Osteoblast (primary cell): ENCODE measurements at places on chromosomes 3 and 15. TPM values are rescaled to one million over a fixed set of nuclear protein-coding genes. Genes with fewer than 3 reads are reported as not detected.

DNA sequence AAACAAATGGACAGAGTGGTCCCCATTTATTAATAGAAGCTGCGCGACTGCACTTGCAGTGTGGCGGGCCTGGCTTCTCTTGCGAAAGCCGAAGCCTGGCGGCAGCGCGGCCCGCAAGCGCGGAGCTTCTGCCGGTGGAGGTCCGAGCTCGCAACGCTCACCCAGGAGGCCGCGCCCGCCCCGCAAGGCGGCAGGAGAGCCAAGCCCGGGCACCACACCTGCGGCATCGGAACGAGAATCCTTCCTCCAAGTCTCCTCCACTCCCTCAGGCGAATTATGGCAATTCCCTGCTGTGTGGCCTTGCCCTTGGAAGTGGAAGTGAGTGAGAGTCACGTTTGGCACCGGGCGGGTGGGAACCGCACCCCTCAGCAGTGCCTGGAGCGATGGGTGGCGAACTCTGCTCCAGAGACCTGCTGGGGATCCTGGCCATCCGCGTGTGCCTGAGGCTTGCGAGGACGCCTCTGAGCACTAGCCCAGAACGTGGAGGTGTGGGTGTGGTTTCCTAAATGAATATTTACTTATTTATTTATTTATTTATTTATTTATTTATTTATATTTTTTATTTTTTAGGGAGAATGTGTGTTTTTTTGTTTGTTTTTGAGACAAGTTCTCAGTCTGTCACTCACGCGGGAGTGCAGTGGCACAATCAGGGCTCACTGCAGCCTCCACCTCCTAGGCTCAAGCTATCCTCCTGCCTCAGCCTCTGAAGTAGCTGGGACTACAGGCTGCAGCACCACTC lies 133.7 kb upstream of the UBE2E1 start:
- peak overlapping the region; percentile 36 for H3K4me3 ChIP-seq
- H3K4me1 ChIP-seq = peaks cover 23% of the 10 kb centered on the region
- H3K27me3 ChIP-seq = no peaks in the 10 kb centered on the region

DNA sequence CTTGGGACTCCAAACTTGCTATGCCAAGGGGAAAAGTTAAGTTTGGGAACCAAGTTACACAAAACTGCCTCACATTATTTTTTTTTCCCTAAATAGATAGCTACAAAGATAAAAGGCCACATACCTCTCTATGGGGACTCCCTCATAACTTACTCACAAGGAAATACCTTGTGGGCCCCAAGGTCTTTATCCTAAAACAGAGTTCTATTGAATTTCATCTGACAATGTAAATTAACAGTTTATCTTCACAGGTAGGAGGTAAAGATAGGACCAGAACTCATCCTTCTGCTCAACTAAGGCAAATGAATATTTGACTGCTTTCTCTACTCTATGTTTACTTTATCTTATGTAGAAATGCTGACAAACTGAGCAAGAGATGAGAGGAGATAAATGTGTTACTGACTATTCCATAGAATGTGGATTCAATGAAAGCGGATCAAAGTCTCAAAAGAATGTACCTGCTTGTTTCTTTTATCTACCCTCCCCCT lies 1278.0 kb downstream of the OTOL1 start:
- H3K27me3 ChIP-seq = no peaks in the 10 kb centered on the region
- H3K4me3 ChIP-seq = no peak overlapping the region
- DNase-seq = no peak

DNA sequence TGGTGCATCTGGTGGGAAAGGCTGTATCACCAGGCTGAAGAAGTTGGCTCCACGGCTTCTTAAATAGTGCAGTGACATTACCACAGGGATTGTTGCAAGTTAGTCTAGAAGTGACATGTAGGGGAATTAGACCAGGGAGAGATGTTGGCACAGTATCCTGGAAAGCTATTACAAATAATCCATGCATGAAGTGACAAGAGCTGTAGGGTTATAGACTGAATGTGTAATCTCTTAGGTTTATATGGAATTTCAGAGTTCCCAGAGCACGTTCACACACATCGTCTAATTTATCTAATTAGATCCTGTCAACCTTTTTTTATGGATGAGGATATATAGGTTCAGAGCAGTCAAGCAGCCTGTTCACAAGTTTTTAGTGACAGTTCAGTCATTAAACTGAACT lies 37.3 kb upstream of the APH1B start:
- no peak overlapping the region for H3K4me3 ChIP-seq
- H3K36me3 ChIP-seq = peaks cover 5% of the 10 kb centered on the region
- H3K4me1 ChIP-seq = peaks cover 56% of the 10 kb centered on the region
- H3K27ac ChIP-seq = no peak overlapping the region

GOLGA8J gene
- total RNA-seq = 0.29 TPM in 1 of 2 replicates, not detected in the other

RYR3 gene
- not detected in 2 replicates for total RNA-seq

TGM5 gene
- not detected in 2 replicates for total RNA-seq

TMEM108 gene
- total RNA-seq = 0.29 and 0.36 TPM in 2 replicates

ADGRG7 gene
- not detected in 2 replicates for total RNA-seq

GPR171 gene
- total RNA-seq = not detected in 2 replicates
